T-cell (primary cell): ENCODE measurements at places on chromosomes 11 and 22.

DNA sequence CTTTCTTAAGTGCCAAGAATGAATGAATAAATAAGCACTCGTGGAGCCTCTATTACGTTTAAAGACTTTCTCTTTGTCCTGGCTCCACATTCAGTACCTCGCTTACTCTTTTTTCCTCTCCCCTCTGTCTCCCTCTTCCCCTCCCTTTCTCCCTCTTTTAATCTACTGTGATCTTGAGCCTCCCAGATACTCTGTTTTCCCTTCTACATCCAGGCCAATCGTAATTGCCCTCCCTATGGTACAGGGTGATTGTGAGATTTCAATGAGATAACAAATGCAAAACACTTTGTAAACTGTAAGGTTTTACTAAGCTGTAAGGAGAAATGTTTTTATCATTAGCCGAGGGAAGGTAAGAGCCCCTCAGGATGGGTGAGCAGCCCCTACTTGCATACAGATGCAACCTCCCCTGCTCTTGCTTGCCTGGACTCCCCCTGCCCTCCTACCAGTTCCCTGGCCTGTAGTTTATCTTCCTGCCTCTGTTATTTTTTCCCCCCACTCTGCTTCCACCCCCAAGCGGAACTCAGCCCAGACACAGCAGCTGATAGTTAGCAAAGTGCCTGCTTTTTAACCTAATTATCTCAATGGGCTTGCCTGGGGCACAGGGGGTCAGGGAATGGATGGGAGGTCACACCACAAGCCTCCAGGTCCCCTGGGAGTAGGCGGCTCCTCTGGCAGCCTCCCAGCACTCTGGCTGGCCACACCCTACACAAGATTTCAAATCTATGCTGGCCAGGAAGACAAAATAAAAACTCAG is 76.9 kb upstream of the CADM1 start:
- DNase-seq = no peak

GRCh38 chr22:24968066-24968561 is 15.6 kb downstream of the KIAA1671 start:
- DNase-seq = no peak

DNA sequence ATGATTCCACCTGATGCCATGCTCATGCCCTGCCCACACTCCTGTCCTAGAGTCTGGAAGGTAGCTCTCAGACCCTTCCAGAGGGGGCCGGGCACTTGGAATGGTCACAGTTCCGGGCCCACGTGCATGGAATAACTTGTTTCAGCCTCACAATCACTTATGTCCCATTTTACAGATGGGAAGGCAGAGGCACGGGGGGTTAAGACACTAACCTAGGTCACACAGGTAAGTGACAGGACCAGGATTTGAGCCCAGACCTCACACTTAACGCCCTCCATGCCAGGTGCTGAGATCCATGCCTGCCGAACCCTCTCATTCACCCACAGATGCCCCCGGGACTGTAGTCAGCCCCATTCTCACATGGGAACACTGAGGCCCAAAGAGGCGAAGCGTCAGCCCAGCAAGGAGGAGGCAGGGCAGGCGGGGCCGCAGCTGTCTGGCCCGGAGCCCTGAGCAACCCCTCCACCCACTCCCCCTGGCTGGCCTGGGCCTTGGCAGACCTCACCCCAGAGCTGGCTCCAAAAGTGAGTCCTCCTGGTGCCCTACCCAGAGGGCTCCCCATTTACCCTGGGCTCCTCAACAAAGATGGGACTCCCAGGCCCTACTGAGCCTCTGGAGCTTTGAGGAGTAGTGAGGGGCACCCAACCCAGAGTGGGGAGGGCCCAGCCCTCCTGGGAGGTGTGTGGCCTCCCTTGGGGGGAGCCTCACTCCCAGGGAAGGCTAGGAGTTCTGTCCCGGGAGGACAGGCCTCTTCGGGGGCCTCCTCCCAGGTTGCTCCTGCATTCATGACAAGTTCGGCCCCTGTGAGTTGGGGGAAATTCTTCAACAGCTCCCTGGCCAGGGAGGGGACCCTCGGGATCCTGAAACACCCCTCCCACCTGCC is 2.4 kb upstream of the ALDH3B1 start:
- DNase-seq = no peak

- DNase-seq = no peak
Observed at GRCh38 chr22:20957683-20958431, 9.2 kb upstream of the AIFM3 start.
